ENCODE measurements at places on chromosomes 3 and 15.

GRCh38 chr3:133880287-133880686, 15.4 kb downstream of the RAB6B start:
- DNase-seq: no peak

DNA sequence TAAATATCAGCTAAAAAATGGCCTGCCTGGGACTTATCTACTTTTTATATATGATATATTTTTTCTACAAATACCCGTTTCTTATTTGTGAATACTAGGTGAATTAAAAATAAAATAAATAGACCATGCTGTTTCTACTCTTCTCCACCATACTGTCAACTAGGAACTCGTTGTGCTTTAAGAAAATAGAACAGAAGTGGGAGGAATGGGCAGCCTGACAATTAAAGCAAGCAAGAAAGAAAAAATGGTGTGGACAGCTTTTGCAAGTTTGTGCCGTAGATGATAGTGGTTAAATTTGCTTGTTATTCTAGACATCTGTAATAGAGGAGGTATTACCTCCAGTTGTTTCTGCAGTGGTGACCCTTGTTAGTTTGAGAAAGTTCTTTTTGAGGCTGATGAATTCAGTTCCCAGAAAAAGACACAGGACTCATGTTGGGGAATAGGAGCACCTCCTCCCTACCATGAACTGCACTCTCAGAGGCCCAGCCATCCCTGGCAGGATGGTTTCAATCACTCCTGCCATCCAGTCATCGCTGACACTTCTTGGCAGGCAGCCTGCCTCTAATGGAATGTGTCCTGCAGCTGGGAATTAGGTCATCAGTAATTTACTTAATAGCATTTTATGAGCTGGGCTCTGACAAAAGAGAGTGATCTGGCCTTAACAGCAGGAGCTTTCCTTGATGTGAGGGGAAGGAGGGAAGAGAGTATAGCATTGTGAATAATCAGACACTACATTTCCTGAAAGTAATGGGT, 105.0 kb upstream of the GAP43 start:
- DNase-seq: no peak

- no peak for DNase-seq
Measured at GRCh38 chr15:69987492-69988489, 109.9 kb downstream of the TLE3 start.

DNA sequence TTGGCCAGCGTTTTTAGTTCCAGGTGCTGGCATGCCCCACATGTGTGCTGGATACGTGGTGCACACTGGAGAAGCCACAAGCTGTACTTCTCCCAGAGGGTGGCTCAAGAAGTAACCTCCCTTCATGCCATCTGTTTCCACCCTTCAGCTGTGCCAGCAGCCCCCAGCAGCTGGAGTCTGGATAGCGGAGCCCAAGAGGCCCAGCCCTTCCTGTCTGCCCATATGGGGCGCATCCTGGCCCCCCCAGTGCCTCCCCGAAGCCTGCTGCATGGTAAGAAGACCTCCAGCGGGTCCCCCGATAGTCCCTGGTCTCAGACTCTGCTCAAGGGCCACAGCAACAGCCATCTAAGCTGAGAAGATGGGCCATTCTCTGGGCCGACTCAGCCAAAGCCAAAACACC, 5.8 kb upstream of the MANF start:
- no peak for DNase-seq

DNA sequence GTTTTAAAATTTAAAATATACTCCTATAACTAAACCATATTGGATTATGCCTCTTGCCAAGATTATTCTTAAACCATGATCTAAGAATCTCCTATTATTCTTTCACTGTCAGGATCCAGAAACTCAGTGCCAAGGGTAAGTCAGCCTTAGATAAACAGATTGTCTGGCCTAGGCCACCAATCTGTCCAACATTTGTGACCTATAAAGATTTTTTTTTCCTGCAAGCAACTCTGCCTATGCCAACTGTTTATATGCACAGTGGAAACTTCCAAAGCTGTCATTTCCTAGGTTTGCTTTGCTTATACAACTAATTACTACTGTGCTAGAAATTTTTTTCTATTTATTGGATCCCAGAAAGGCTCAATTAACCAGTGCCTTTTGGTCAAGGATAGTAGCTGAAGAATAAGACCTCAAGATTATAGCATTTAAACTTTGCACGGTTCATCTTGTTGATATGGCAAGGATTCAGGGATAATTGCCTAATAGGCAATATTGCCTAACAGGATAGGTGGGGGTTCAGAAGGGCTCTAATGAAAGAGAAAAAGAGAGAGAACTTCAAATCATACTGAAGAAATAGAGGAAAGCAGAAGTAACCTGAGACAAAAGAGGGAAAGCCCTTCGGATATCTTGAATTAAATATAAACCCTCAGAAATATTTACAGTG, 22.8 kb downstream of the GAP43 start:
- DNase-seq: no peak

DNA sequence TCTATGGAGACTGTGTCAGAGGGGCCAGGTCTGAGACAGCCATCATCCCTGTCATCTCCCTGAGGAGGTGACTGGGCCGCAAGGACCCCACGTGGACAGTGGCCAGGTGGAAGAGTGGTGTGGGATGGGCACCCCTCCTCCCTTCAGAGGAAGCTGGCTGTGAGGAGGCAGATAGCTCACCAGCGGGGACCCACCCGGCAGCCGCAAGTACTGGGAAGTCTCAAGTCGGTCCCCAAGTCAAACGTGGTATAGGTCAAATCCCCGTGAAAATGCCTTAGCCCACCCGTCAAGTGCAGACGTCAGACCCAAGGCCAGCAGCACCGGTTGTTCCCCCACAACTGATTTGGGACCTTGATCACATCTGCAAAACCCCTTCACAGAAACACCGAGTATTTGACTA, 12.3 kb upstream of the KLF13 start:
- no peak for DNase-seq

DNA sequence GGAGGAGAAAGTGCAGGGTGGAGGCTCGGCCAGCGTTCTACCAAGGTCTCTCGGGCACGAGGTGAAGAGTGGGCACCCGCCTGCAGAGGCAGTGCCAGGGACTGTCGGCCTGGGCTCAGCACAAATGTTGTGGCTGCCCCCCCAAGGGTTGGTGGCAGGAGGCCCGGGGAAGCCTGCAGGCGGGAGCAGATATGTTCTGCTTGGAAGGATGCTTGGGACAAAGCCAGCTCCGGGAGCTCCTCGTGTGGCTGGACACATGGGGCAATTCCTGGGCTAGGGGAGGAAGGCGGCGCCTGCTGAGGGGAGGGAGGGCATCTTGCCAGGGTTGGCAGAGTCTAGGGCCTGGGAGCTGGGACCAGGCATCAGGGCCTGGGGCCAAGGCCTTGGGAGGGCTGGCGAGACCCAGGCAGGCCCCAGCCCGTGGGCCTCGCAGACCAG, 30.4 kb upstream of the FBLN2 start:
- no peak for DNase-seq

- no peak for DNase-seq
Measured at GRCh38 chr15:85394554-85395333, 14.3 kb downstream of the AKAP13 start.

DNA sequence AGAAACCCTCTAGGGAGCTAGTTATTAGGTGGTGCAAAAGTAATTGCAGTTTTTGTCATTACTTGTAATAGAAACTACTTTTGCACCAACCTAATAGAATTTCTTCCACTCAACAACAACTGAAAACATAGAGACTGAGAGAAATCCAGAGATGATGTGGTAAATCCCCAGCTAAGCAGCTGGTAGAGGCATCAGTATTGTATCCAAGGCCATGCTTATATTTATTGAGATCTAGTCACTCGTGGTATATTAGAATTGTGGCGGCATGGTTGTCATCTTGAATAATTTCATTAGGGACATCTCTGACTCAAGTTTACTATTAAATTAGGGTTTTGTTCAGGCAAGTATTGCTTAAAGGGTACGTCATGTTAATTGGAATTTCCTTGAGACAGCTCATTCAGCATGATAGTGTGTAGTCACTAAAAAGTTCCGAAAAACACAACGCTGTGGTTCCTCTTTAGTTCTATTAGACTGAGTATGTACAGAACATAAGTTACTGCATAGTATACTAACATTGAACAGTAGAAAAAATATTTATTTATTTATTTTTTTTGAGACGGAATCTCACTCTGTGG, 35.3 kb downstream of the PAK2 start:
- DNase-seq: no peak
